ENCODE measurements at places on chromosomes 5 and 9.
A peak's percentile ranks its signal among the peaks of the same experiment; 100 is the strongest.

GRCh38 chr5:133688391-133688790 lies 76.0 kb upstream of the FSTL4 start:
- DNase-seq, result no peak

- DNase-seq, result no peak
These were observed 6.6 kb downstream of the PTGES start for GRCh38 chr9:129746092-129746777.

- no peak for DNase-seq
These were observed 164.8 kb upstream of the WWC1 start for GRCh38 chr5:168126606-168127005.

DNA sequence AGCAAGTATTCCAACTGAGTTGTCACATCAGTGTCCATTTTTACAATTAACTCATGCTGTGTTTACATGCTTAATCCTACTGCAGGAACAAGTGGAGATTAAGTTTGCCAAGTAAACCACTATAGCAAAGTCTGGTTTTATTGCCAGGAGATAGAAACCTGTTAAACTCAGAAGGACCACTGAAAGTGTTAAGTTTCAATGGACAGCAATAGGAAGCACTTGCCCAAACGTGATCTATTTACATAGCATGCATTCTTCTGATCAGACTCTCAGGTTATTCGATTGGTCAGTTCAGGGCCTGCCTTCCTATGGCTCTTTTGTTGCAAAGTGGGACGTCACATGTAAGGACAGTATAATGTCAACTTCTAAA lies 28.0 kb upstream of the IFNK start:
- no peak for DNase-seq

- no peak for DNase-seq
These were observed 32.9 kb downstream of the NDST1 start for GRCh38 chr5:150540615-150541396.

DNA sequence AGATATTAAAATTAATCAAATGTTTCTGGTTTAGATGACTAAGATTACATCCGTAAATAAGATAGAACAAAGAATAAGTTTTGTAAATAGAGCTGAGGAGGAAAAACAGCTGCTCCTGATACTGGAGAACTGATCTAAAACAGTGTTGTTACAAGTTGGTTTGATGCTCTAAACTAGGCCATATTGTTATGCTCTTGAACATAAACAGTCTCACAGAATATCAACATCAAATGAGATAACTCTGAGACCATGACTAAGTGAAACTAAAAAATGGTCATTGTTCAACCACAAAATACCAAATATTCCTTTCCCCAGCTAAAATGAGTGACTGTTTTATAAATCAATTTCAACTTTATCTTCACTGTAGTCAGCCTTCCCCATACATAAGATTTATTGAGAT lies 16.5 kb upstream of the SRFBP1 start:
- DNase-seq, result no peak

- DNase-seq, result no peak
These were observed 391.4 kb downstream of the ELAVL2 start for GRCh38 chr9:23434654-23435053.

DNA sequence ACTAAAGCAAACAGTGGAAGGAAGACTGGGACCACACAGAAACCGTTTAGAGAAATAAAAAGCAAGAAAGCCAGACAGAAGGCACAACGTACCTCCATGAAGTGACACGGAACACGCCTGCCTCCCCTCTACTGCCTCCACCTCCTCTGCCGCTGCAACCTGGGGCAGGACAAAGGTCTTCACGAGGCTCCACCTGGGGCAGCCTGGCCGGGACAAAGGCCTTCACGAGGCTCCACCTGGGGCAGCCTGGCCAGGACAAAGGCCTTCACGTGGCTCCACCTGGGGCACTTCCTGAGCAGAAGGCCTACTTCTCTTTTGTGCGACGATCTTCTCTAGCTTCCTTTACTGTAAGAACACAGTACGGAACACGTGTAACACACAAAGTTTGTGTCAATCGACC lies 11.7 kb downstream of the QSOX2 start:
- DNase-seq, result no peak

- no peak for DNase-seq
These were observed 43.7 kb downstream of the FBXO38 start for GRCh38 chr5:148427370-148428042.

- no peak for DNase-seq
These were observed 21.9 kb upstream of the NOTCH1 start for GRCh38 chr9:136567651-136568287.

DNA sequence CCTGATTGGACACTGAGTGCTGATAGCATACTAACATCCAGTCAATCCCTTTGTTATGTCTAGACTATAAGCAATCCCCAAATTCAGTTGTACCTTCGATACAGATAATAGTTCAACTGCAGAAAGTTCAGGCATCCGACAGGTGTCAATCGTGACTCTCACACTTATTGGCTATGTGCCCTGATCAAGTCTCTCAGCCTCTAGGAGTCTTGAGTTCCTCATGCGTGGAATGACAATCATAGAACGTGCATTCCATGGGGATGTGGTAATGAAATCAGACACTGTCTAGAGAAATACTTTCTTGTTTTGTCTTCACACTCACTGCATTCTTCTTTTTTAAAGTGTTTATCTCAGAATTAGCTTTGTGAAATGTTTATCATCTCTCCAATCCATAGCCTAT lies 4.8 kb downstream of the ANKRD34B start:
- no peak for DNase-seq

- DNase-seq, result no peak
These were observed 16.5 kb downstream of the TPPP start for GRCh38 chr5:676699-677076.

- peak; percentile 92 for DNase-seq
These were observed 193.3 kb downstream of the NTRK2 start for GRCh38 chr9:84862810-84863287.

GRCh38 chr9:121773286-121773953 lies 122.0 kb downstream of the DAB2IP start:
- DNase-seq, result no peak

DNA sequence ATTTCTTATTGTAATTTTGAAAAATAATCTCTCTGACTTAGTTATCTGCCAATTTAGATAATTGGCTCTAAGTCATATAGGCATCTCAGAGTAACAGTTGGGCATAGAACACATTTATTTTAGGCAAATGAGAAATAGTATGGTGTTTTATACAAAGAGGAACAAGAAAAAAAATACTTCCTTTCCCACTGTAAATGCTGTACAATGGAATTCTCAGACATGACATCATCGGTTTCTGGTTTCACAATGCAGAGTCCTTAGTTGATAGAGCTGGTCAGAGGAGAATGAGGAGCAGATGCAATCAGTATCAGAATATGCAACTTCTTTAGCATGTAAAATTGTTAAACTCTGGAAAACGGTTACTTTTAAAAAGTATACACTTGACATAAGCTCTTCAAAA lies 49.4 kb downstream of the PLK2 start:
- DNase-seq, result no peak

GRCh38 chr9:83061990-83062650 lies 822 bp downstream of the RASEF start:
- DNase-seq, result peak; percentile 15

DNA sequence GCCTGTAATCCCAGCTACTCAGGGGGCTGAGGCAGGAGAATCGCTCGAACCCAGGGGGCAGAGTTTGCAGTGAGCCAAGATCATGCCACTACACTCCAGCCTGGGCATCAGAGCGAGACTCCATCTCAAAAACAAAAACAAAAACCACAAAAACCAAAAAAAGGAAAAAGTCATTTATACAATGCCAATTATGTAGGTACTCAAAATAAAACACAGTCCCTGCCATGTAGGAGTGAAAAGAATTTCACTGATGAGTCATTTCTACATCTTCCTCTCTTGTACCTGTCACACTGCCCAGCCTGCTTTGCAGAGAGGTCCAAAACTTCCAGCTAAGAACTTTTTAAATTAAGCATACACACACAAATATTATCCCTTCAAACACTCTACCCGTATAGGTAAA lies 215.8 kb downstream of the EPB41L4A start:
- DNase-seq, result no peak

DNA sequence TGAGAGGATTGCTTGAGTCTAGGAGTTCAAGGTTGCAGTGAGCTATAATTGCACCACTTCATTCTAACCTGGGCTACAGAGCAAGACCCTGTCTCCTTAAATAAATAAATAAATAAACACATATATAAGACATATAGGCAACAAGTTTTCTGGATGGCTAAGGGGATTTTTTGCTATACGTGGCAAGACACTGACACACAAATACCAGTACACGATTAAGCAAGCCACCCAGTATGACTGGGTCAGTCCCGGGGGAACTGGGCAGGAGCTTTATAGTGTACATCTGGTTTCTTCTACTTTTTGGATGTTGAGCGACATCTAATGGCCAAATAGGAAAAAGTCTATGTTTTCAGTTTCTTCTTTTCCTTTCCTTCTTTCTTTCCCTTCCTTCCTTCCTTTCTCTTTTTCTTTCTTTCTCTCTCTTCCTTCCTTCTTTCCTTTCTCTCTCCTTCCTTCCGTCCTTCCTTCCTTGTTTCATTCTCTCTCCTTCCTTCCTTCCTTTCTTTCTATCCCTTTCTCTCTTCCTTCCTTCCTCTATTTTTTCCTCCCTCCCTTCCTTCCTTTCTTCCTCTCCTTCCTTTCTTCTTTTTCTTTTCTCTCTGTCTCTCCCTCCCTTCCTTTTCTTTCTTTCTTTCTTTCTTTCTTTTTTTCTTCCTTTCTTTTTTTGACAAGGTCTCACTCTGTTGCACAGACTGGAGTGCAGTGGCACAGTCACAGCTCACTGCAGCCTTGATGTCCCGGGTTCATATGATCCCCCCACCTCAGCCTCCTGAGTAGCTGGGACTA lies 47.0 kb upstream of the PLIN2 start:
- no peak for DNase-seq

DNA sequence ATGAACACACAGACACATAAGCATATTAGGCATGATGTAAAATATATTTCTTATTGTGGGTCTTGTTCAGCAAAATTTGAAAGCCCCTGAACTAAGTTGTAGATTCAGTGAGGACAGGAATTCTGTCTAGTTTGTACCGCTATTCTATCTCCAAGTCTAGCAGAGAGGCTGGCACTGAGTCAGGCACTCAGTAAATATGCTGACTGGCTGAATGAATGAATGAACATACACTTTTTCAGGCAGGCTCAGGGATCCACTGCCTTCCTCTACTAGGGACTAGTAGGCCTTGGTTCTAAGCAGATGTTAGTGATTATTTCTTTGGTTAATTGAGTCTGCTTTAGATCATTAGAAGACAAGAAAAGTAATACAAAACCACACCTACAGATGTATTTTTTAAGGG lies 157.5 kb downstream of the ZSWIM6 start:
- no peak for DNase-seq

DNA sequence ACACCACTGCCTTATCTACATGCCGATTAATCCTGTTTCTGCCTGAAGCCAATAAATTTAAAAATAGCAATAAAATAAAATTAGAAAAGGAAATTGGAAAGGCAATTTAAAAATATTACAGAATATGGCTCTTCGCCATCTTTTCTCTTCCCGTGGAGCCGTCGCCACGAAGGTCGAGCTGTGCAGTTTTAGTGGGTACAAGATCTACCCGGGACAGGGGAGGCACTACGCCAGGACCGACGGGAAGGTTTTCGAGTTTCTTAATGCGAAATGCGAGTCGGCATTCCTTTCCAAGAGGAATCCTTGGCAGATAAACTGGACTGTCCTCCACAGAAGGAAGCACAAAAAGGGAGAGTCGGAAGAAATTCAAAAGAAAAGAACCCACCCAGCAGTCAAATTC lies 41.7 kb upstream of the SMC5 start:
- no peak for DNase-seq

DNA sequence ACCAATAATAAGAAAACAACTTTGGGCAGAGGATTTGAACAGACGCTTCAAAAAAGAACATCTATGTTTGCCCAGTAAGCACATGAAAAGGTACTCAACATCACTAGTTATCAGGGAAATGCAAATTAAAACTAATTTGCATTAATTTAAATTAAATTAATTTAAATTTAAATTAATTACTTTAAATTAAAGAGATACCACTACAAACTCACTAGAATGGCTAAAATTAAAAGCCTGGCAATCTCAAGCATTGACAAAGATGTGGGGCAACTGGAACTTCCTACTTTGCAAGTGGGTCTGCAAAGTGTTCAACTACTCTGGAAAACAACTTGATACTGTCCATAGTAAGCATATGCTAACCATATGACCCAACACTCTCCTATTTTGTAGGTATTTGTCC lies 32.1 kb upstream of the ELL2 start:
- DNase-seq, result no peak

GRCh38 chr9:5665059-5665458 lies 36.2 kb downstream of the RIC1 start:
- DNase-seq, result no peak

- DNase-seq, result no peak
These were observed 42.5 kb downstream of the ALG2 start for GRCh38 chr9:99178912-99179872.

GRCh38 chr5:125343015-125343414 lies 596.6 kb upstream of the ZNF608 start:
- no peak for DNase-seq

GRCh38 chr9:136711751-136712689 lies at the start of gene DIPK1B:
Gene DIPK1B, plus strand, starts transcription at chr9:136712572. Its CDS starts 94 bp downstream, at chr9:136712666.
- no peak for DNase-seq

DNA sequence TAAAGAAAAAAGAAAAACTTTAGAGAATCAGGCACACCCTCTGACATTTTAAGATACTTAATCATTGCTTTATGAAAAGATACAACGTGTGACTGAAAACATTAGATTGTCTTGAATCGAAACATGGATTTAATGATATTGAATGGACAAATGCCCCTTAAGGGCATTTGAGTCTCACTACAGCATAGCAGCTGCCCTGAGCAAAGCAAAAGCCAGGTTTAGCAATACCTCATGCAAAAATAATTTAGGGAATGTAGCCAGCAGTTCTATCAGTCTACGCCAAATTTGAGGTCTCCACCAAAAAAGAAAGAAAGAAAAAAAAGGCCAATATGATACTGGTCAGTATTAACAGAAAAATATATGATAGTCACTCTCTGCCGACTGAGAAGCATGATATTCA lies 56.6 kb upstream of the LMNB1 start:
- DNase-seq, result no peak

DNA sequence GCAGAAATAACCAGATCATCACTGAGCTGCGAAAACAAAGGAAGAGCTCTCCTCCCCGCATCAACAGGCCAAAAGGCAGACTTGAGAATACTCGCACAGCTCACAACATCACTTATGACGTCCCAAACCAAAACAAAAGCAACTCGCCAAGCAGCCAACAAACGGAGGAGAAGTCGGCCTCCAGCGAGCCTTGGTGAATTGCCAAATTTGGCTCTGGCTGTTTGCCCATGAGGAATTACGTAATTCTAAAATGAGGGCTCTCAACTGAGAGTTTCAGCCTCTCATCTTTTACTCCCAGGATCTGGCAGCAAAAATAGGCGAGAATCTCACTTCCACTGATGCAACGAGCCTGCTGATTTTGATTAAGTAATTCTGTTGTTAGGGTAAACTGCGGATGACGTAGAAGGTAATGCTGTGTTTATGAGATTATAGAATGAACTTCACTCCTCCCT lies 51.7 kb upstream of the SEMA6A start:
- DNase-seq, result no peak

Data from iPS DF 19.7 (cell line).